Left renal pelvis (tissue), 4 donors: ENCODE measurements at places on chromosomes 6 and 20. TPM values are rescaled to one million over a fixed set of nuclear protein-coding genes. Genes with fewer than 3 reads are reported as not detected.

Gene ZNF76
- 48.1 TPM for polyA plus RNA-seq

Gene ZBTB46
- 16.4 TPM for polyA plus RNA-seq

Gene ALDH8A1
- polyA plus RNA-seq, result 28.3 TPM

Gene CYP39A1
- 8.1 TPM for polyA plus RNA-seq

Gene TNNC2
- polyA plus RNA-seq, result 1.3 TPM

Gene APOM
- polyA plus RNA-seq, result 10.1 TPM

Gene PABPC1L
- 71.2 TPM for polyA plus RNA-seq

Gene BEND6
- polyA plus RNA-seq, result 5.2 TPM

Gene PDYN
- polyA plus RNA-seq, result 0.20 TPM

Gene GPRC6A
- polyA plus RNA-seq, result not detected

Gene AMD1
- 78.3 TPM for polyA plus RNA-seq

Gene PNLDC1
- polyA plus RNA-seq, result 0.47 TPM

Gene MYB
- polyA plus RNA-seq, result 4.6 TPM

Gene IPCEF1
- polyA plus RNA-seq, result 5.9 TPM

Gene VIP
- 0.68 TPM for polyA plus RNA-seq

Gene RBPJL
- not detected for polyA plus RNA-seq

Gene STK38
- 47.6 TPM for polyA plus RNA-seq

Gene C6orf132
- 3.6 TPM for polyA plus RNA-seq

Gene AKAP7
- polyA plus RNA-seq, result 16.2 TPM

Gene FAXC
- 4.7 TPM for polyA plus RNA-seq

Gene PSORS1C2
- 0.17 TPM for polyA plus RNA-seq
